Caudate nucleus (tissue), 63 donors: ENCODE measurements at places on chromosomes 7 and 10.

- no peak for DNase-seq
Measured at GRCh38 chr10:98587156-98587837, 140.6 kb upstream of the HPS1 start.

DNA sequence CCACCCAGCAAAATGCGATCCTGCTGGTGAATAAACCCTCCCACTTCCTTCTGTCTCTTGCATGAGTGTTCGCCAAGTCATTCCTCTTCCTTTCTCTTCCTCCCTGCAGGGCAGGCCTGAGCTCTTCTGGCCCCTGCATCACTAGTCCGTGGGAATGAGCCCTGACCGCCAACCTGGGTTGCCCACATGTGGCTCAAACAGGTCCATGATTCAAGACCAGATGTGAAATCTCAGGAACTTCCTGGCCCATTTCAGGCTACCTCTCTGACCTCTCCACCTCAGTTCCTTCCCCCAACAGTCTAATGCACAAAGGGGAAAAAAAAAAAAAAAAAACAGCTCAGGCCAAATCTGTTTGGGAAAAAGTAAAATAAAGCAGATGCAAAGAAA lies 5.4 kb upstream of the YWHAG start:
- no peak for DNase-seq

- peak; percentile 27 for DNase-seq
Measured at GRCh38 chr7:121872831-121873288, at the start of gene PTPRZ1. Gene PTPRZ1, plus strand, starts transcription at chr7:121873161. Its CDS starts 339 bp downstream, at chr7:121873500.

DNA sequence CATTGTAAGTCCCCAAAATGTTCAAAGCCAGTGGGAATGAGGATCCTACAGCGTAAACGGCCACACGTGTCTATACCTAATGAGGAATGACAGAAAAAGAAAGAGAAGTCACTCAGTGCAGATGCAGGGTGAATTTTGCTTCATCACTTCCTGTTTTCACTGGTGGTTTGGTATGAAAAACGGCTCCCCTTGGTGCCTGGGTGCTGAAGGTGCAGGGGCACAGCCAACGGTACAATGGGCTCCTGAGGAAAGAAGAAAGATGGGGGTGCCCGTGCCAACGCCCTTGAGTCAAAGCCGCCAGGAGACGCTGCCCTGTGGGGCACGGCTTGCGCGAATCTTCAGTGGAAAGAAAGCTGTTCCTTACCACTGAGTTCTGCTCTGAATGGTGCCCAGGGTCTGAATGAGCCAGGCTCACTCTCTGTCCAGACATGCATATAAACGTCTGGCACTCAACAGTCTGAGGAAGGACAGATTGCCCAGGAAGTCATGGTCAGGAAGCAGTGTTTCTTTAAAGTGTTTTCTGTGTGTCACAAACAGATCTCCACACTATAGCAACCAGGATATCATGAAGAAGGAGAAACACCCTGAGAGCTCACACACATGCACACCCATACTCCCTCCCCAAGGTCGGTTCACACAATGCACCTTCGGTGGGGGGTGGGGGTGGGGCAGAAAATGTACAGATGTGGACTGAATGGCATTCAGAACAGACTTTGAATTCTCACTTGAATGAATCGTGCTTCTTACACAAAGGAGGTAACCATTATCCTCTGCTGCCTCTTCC lies 105.8 kb downstream of the ELMO1 start:
- no peak for DNase-seq

GRCh38 chr10:132774902-132775863 lies 10.8 kb downstream of the NKX6-2 start:
- peak; percentile 86 for DNase-seq

DNA sequence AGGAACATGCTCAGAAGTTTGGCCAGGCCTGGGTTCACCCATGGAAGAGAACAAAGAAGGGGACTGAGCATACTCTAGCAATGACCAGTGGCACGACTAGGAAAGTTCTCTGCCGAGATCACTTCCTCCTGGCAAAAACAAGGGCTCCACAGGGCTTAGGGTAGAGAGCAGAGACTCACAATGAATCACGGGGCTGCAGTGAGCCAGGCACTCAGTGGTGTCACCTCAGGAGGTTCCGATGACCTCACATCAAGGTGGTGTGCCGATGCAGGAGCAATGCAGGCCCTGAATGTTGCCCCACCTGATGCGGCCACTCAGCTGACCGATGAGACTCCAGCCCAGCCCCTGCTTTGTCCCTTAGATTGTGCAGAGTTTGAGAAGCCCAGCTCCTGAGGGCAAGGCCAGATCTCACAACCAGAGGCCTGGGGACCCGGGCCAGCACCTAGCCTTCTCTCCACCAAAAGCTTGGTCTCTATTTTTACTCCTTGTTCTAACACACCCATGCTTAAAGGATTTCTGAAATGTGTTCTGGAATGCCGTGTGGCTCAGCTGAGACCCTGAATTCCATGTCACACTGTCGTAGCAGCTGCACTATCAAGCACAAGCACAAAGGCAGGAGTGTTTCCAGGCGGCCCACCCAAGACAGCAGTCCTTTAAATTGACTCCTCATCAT lies 60.9 kb downstream of the COBL start:
- DNase-seq = peak; percentile 36

- no peak for DNase-seq
Measured at GRCh38 chr7:141563956-141564623, 12.9 kb downstream of the AGK start.

DNA sequence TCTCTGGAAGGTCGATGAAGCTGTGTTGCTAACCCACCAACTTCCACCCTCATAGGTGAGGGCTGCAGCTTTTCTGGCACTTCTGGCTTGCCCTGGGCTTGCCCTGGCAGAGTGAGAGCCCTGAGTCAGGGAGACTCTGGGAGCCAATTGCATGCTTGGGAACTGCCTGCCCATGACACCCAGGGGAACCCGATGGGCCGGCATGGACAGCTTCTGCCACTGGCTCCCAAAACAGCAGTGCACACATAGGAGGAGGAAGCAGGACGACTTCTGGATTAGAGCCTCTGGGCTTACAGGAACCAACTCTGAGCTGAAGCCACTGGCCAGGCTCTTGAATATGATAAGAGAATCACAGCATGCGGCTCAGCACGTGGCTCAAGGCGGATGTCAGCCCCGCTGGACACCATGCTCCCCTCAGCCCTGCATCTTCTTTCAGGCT lies 135.2 kb upstream of the UNC5B start:
- no peak for DNase-seq

DNA sequence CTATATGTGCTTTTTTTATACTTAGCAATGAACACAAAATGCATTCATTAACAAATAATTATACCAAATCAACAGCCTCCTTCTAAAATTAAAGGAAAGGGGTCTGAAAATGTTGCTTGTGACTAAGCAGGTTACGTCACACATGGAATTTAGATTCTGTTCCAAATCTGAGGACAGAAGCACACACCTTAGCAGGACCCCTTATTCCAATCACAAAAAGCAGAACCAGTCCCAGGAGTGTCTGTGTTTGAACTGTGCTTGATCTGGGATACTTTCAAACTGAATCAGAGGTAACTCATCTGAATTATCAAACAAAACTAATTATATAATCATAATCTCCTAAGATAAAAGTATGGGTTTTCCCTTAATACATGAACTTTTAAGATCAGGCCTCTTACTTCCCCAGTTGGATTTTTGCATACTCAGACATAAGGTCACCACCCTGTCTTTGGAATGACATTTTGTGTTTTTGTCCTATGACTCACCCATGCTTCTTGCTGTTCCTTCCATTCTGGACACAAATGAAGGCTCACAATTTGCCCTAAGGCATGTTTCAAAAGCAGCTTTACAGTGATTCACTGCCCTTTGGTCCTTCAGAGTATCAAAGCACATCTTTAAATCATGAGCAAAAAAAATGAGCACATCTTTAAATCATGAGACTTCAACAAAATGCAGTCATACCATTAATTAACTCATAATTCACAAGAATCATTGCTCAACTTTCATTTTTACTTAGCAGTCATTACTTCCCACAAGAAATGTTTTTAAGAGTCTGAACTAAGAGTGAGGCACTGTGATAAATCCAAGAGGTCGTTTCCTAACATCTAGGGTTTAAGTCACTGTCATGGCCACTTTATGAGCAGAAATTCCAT lies 35.5 kb downstream of the SEMA3C start:
- DNase-seq = no peak

GRCh38 chr7:114656466-114656865 lies 241.9 kb downstream of the FOXP2 start:
- no peak for DNase-seq

- DNase-seq = no peak
Measured at GRCh38 chr10:665579-666091, 23.8 kb downstream of the DIP2C start.

- no peak for DNase-seq
Measured at GRCh38 chr10:122112021-122112616, 123.2 kb downstream of the TACC2 start.

DNA sequence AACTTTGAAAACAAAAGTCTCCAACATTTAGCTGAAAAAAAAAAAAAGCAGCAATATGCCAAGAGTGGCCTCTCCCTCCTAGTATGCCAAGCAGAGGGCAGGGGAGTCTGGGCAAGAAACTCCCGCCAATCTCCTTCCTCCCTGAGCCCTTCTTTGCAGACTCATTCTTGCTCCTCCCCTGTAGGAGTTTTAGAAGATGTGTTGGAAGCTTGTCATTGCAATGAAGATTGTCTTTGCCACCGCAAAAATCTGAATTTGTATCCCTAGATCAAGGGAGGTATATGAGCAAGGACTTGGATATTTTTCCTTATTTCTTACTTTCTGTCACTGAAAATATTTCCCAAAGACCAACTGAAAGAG lies 2.6 kb upstream of the TNS3 start:
- DNase-seq = no peak
